ENCODE measurements at places on chromosomes 11 and 22.

DNA sequence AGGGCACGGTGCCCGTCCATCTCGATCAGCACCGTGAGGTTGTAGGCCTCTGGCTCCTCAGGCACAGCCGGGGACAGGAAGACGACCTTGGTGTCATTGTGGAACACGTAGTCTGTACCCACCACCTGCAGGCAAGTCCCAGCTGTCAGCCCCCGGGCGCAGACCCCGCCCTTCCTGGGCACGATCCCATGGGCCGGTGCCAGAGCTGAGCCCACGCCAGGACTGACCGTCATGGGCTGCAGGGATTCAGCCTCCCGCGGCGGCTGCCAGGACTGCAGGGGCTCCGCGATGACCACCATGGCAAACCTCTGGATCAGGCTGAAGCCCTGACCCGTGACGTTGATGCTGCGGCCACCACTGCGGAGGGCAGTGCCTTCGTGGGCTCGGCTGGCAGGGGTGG is 11.8 kb upstream of the MAPK11 start:
- no peak for DNase-seq

- DNase-seq = no peak
Observed at GRCh38 chr22:38973289-38974169, 8.6 kb upstream of the APOBEC3B start.

GRCh38 chr11:73530109-73530508 is 67.8 kb downstream of the FAM168A start:
- no peak for DNase-seq

DNA sequence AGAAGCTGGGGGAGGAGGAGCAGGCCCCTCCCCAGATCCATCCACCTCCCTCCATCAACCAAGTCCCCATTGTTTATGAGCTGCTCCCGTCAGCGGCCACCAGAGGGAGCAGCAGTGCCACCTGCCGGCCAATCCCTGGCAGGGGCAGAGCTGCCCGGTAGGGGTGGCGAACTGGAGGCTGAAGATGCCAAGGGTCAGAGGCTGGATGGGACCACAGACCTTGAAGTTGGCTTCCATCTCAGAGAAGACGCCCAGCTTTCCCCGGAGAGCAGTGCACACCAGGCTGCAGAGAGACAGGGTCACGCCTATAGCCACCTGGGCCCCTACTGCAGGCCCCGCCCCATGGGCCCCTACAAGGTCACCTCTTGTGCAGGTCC is 3.6 kb downstream of the FIBP start:
- peak; percentile 65 for DNase-seq

GRCh38 chr11:68354148-68354872 is 41.9 kb downstream of the LRP5 start:
- DNase-seq = no peak

DNA sequence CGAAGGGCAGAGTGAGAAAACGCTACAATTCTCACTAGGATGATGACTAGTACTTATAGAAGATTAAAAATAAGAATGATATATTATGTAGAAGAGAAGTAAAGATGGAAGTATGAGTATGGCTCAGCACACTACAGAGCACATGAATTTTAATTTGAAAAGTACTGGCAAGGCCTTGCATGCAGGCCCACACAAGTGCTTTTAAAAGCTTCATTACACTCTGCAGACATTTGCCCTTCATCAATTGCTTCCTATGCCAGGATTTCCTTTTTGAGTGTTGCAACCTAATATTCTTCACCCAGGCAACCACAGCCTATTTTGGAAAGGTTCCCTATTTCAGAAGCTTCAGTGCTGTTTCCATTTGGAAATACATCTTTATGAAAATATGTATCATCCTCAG is 81.1 kb downstream of the LARGE2 start:
- peak; percentile 83 for DNase-seq

- no peak for DNase-seq
Observed at GRCh38 chr11:115349335-115350017, 154.7 kb downstream of the CADM1 start.

GRCh38 chr11:32113200-32113919 is 22.5 kb downstream of the RCN1 start:
- peak; percentile 9 for DNase-seq

- DNase-seq = no peak
Observed at GRCh38 chr11:36070213-36070953, 126.5 kb downstream of the LDLRAD3 start.

DNA sequence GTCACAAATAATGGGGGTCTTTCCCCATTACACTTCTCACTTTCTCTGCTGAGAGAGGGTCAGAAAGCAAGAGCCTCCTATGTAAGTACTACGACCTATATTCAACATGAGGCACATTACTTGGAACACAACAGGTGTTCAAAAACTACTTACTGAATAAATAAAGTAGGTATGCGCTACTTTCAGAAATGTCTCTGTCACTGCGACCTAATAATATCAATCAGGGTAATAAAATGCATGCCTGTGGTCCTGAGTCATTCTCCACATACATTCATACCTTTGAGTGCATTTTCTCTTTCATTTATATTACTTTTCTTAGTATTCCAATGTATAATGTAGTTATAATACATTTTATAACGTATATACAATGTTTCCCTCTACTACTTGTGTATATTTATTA is 838.9 kb downstream of the DLG2 start:
- no peak for DNase-seq

GRCh38 chr11:45336136-45336535 is 50.0 kb upstream of the SYT13 start:
- DNase-seq = peak; percentile 13

- no peak for DNase-seq
Observed at GRCh38 chr11:8596504-8597046, 2.5 kb upstream of the STK33 start.

GRCh38 chr11:18394275-18394927 is at the start of gene LDHA:
Gene LDHA (plus strand): TSS chr11:18394563. CDS start chr11:18396843, 2,280 bp downstream.
- peak; percentile 93 for DNase-seq

DNA sequence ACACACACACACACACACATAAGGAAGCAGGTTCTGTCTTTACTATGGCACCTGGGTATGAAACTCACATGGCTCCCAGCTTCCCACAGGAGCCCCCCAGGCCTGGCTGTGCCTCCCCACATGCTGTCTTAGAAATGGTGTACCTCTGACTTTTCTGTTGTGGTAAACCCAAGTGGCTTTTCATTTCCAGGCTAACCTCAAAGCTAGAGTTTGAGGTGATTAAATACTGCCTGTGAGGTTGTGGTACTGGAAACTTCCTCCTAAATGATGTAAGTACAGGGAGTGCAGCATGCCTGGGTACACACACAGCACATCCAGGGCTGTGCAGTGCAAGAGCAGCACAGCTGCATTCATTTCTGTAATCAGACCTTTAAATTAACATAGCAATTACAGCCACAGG is 34.4 kb downstream of the ME3 start:
- no peak for DNase-seq

DNA sequence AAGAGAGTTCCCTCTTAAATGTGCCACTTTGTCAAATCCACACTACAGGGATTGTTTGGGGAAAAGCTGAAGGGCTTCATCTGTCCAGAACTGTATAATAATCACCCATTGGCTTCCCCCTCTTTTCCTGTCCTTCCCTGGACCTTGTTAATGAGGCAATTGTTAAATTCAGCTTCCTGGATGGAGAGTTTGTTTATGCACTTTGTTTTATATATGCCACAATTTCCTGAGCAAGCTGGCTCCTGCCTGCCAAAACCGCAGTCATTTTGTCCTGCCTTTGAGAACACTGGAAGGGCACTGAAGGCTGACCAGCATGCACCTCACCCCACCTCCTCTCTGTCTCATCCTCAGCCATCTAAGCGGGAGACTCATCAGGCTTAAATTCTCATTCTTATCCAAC is 86.2 kb downstream of the MSANTD4 start:
- DNase-seq = no peak

DNA sequence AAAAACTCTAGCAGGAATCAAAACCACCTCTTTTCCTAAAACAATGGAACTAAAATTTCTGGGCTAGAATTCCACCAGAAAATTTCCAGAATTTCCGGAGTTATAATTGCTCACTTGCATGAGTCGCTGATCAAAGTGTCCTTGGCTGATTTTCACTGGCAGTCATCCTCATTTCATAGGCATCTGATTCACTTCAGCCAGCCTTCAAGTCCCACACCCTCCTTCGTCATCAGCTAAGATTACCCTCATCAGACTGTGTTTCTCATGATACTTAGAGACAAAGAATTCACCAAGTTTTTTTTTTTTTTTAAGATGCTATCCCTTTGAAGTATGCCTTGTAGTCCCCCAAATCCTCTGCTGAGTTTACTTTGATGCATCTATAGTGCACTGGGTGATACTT is 71.5 kb upstream of the RAB38 start:
- DNase-seq = no peak

- DNase-seq = no peak
Observed at GRCh38 chr11:18726040-18726439, at the start of gene IGSF22. Gene IGSF22 (minus strand): TSS chr11:18726188. CDS start chr11:18724236, 1,952 bp downstream.

DNA sequence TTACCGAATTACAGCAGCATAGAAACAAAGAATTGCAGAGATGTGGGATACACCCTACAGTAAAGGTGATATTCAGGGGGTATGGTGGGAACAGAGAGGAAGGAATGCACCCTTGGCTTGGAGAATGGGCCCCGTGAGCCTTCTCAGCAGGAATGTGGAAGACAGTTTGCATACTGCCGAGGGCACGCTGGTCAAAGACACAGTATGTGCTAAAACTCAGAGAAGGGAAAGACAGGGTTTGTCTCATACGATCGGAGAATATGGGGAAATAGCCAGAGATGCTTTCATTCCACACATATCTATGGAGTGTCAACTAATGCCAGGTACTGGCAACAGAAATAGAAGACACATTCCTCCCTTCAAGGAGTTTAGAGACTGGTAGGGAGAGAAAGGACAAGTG is 36.9 kb downstream of the UBASH3B start:
- no peak for DNase-seq

- DNase-seq = peak; percentile 58
Observed at GRCh38 chr22:41237707-41238569, 2.8 kb downstream of the CHADL start.

Data from NCI-H1092 treated with DMSO at 0.1 percent for 48 hours (cell line).